ENCODE measurements at places on chromosomes 3 and 15.
A peak's percentile ranks its signal among the peaks of the same experiment; 100 is the strongest.

DNA sequence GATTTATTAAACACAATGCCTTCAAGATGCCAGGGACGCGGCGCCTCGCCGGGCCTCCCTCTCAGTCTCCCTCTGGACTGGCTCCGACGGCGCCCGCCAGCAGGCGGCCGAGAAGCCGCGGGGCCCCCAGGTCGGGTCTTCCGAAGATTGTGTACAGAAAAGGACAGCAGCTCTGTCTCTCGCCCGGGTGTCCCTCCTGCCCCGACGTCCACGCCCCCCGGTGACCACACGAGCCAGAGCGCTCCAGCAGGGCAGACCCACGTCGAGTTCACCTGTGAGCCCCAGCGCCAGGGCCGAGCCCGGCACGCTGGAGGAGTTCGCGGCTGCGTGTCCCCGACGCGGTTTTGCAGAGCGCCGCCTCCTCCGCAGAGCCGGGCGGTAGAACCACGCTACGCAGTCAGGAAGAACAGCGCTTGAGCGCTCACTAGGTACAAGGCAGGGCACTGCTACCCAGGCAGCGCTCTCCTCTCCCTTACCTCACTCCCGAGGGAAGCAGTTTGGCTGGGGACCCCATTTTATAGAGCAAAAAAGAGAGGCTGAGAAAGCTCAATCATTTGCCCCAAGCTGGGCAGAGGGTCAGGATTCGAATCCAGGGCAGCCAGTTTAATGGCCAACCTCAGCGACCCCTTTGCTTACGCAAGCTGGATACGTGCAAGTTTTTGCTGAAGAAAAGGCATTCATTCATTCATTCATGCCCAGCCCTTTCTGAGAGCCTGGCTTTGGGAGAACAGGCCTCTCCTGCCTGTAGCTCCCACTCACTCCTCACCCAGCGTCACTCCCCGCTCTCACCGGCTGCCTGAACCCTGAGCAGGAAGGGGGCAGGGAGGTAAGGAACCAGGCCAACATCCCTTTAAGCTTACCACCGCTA, 3.0 kb upstream of the TLE3 start:
- DNase-seq: peak; percentile 68

- no peak for DNase-seq
Observed at GRCh38 chr15:80142646-80143045, 10.2 kb upstream of the FAH start.

DNA sequence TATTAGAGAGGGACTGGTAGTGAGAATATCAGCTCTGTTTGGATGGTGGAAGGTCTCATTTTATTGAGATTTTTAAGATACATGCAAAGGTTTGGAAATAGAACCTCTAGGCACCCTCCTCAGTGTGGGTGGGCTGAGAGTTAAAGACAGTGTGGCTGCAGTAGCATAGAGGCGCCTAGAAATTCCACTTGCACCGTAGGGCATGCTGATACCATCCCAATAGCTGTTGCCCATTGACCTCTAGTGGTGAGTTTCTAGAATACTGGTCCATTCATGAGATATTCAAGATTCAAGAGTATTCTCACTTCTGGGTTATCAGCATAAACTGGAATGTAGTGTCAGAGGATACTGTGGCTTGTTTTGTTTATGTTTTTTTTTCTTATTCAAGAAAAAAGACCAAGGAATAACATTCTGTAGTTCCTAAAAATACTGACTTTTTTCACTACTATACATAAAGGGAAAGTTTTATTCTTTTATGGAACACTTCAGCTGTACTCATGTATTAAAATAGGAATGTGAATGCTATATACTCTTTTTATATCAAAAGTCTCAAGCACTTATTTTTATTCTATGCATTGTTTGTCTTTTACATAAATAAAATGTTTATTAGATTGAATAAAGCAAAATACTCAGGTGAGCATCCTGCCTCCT, 87.2 kb downstream of the TGFBR2 start:
- DNase-seq: peak; percentile 68

GRCh38 chr15:63312286-63312685, 34.9 kb downstream of the APH1B start:
- no peak for DNase-seq

GRCh38 chr15:77606142-77607034, 26.3 kb downstream of the LINGO1 start:
- no peak for DNase-seq

- DNase-seq: no peak
Observed at GRCh38 chr3:23735535-23736326, 70.0 kb upstream of the UBE2E1 start.

DNA sequence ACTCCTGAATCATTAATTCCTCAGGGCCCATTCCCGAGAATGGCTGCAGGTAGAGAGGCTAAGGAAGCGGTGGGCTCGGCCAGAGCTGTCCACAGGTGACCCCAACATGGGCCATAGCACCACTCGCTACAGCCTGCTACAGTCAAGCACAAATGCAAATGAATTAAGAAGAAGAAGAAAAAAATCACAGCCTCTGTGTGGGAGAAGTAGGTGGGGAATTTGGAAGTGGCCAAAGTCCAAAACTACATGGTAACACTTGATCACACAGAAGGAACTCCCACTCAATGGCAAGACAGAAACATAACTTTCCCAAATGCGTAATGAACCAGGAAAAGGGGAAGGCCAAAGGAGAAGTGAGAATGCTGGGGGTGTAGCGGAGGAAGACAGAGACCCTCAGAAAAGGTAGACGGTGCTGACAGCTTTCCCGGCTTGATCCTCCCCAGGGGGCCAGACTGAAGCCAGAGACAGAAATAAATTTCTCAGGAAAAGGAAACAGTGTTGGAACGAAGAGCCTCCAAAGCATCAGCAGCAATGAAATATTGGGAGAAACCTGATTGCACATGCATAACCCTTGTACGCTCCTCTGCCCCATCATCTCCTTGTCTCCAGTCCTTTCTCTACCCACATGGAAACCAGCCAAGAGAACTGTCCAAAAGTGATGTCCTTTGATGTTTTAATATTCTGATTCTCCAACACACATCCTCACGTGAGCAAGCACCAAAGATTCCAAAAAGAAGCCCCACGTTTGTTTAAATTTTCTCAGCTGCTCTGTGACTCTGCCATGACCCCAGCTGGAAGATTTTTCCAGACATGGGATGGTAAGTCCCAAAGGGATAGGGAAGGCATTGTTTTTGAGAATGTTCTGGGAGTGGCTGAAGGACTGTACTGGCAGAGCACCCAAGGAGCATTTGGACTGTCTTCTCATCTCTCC, 107.6 kb downstream of the OXNAD1 start:
- DNase-seq: no peak

DNA sequence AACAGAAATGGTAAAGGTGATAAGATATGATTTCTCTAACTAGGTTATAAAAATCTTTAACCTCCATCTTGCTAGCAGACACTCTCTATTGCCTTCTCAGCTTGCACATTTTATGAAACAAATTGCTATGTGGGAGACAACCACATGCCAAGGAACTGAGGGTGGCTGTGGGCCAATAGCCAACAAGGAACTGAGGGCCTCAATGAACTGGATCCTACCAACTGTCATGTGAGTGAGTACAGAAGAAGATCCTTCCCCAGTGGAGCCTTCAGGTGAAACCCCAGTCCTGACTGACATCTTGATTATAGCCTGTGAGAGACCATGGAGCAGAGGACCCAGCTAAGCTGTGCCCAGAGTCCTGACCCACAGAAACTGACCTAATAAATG, 129.2 kb upstream of the LRIG1 start:
- DNase-seq: no peak

- peak; percentile 74 for DNase-seq
Observed at GRCh38 chr15:34318277-34319079, 19.1 kb downstream of the SLC12A6 start.

GRCh38 chr3:13564751-13565560, 16.0 kb downstream of the FBLN2 start:
- no peak for DNase-seq

DNA sequence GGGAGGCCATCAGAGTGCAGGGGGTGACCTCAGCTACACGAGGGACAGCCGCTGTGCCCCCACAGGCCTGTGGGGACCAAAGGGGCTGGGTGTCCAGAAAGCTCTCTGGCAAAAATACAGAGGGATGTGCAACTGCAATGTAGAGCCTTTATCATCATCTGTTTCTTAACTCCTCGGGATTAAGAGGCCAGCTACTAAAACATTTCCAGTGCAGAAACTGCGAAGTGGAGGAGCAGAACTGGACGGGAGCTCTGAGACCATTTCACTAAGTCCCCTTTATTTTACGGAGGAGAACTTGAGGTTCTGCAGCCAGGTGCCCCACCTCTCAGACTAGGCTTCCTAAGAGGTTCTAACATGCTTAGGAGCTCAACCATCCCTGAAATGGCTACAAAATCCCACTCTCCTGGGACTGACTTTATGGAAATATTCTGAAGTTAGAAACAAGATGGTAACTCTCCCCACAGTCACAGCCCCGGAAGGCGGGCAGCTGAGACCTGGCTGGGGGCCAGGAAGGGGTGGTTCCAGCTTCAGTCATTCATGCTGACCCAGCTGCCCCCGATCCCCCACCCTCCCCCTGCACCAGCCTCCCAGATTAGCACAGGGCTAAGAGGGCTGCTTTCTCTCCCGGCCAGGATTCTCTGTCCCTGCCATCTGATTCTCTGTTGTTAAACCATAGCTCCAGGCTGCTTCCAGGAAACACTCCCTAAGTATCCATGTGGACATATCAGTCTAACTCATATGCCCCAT, 40.3 kb downstream of the UMPS start:
- DNase-seq: no peak

- peak; percentile 96 for DNase-seq
Observed at GRCh38 chr3:120417272-120417911, 33.4 kb downstream of the FSTL1 start.

- DNase-seq: peak; percentile 43
Observed at GRCh38 chr15:76366714-76367113, 30.1 kb downstream of the ISL2 start.

GRCh38 chr3:60225848-60226247, 1025.4 kb downstream of the FHIT start:
- DNase-seq: no peak

Data from large intestine (tissue), 12 donors.